Astrocyte of the hippocampus (primary cell): ENCODE measurements at places on chromosomes 2 and 18.

GRCh38 chr2:241496904-241497877 is 11.2 kb downstream of the STK25 start:
- no peak for DNase-seq

DNA sequence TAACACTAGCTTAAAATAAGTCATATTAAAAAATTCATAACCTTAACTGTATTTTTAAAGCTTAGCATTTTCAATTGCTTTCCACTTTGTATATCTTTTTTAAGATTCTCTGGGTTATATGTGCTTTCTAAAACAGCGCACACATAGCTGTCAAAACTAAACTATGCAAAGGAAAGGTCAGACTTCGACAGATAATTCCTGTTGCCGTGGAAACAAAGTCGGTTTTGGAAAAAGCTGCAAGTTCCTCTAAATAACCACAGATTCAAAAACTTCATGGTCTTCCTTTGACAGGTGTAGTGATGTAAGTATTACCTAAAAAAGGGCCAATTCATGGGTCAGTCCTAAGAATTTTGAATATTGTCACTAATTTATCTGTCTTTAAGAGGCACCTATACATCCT is 249.6 kb upstream of the TFPI start:
- no peak for DNase-seq

DNA sequence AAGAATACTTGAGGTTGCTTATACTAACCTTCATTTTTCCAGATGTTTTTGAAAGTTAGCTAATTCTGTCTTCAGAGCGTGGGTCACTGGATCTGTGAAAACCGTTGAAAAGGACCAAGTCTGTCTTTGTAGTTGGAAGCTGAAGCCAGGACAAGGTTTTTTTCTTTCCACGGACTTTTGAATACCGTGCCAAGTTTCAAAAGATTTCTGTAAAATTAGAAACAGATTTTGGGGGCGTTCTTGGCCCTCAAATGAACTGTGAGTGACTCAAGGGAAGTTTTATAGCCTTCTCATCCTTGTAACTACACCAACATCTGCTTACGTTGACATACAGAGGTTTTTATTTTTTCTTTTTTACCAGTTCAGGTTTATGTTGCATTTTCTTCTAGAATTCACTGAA is at the start of gene FAP:
FAP (minus strand) TSS at position 152 of the 400 bp plus-strand sequence; CDS start at position 34, 118 bp downstream.
- peak; percentile 58 for DNase-seq

DNA sequence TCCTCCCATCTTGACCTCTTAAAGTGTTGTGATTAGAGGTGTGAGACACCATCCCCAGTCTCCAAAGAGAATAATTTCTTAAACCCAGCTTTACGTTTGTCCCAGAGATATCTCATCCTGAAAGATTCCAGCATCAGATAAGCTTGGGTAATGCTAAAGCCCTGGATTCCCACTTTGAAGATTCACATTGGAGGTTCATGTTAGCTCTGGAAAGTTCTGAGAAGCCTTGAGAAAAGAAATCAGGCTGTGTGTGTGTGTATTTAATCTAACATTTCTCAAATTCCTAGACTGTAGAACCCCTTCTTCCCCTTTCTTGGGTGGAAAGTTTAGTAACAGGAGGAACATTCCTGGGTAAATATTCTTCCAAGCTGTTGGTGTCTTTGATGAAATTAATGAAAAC is 18.0 kb downstream of the ZNF532 start:
- peak; percentile 44 for DNase-seq

DNA sequence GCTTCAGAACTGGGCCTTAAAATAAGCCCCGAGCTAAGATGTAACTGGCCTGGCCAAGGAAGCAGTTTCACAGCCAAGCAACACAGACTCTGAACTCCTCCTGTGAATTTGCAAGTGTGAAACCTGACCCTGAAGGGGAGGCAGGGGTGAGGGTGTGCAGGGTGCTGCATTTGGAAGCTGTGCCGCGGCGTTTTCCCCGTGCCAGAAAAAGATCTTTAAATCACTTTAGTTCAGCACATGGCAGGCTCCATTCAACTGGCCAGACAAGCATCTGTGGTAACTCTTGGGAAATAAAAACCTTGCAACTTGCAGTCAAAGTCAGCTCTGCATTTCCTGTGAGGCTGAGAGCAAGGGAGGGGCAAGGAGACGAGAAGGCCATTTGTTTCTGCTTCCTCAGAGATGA is 209.3 kb upstream of the SOX11 start:
- peak; percentile 48 for DNase-seq

DNA sequence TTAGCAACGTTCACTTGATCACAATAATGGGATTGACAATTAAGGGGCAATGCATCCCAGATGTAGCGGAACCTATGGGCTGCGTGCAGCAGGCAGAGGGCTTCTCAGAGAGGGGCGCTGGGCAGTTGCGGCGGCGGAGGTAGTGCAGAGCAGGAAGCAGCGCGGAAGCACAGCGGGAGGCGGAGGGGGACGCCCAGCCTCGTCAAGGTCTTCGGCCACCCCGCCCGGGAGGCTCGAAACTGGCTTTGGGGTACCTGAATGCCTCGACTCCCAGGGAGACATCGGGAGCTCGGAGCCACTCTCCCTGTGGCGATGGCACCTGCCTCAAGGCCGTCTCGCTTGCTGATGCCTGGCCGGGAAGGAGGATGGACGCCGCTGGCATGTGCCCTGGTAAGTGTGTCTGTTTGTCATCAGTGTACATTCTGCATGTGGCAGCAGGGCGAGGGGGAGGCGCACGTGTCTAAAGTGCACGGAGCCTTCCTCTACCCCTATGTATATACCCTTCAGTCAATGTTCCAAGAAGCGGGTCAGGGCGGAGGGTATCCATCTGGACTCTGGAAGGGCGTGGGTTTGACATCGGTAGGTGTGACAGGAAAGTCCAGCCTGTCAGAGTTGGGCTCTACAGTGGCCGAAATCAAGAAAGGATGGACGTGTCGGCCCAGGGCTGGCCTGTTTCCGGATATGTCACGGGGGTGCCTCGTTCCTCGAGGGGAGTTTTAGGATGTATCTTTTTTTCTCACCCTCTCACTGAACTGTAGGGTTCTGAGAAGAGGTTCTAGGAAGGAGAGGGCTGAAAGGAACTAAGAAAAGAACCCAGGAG is 7.5 kb upstream of the SP9 start:
- DNase-seq = peak; percentile 18

GRCh38 chr2:218655751-218656150 is 3.7 kb downstream of the ZNF142 start:
- DNase-seq = no peak

- DNase-seq = no peak
Measured at GRCh38 chr18:29034113-29034856, 857.4 kb upstream of the CDH2 start.

- DNase-seq = no peak
Measured at GRCh38 chr2:42074661-42075060, 26.8 kb downstream of the PKDCC start.

GRCh38 chr2:228039752-228040534 is 141.5 kb downstream of the SPHKAP start:
- peak; percentile 18 for DNase-seq

GRCh38 chr2:166700079-166700478 is 188.2 kb upstream of the XIRP2 start:
- DNase-seq = peak; percentile 8

DNA sequence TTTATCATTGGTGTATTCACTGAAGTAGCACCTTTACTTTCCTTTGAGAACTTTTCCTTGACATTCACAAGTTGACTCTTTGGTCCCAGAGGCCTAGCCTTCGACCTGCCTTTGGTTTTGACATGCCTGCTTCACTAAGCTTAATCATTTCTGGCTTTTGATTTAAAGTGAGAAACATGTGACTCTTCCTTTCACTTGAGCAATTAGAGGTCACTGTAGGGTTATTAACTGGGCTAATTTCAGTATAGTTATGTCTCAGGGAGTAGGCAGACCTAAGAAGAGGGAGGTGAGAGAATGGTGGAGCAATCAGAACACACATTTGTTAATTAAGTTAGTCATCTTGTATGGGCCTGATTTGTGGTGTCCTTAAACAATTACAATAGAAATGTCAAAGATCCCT is 1040.7 kb upstream of the SLC39A10 start:
- DNase-seq = no peak

DNA sequence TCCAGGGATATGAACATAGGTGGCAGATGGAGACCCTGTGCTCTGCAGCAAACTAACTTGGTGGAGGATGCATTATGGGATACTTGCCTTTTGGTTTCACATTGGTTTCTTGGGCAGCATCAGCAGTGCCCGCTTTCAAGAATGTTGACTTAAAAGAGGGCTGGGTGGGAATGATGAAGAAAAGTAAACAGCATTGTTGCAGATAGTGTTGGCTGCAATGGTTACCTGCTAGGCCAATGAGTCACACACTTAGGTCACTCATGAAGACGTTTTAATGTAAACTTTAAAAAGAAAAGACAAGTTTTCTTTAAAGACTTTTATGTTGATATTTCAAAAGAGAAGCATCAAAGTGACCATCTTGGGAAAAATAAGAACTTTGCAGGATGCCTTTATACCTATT is 26.1 kb upstream of the FAM237A start:
- DNase-seq = peak; percentile 11

DNA sequence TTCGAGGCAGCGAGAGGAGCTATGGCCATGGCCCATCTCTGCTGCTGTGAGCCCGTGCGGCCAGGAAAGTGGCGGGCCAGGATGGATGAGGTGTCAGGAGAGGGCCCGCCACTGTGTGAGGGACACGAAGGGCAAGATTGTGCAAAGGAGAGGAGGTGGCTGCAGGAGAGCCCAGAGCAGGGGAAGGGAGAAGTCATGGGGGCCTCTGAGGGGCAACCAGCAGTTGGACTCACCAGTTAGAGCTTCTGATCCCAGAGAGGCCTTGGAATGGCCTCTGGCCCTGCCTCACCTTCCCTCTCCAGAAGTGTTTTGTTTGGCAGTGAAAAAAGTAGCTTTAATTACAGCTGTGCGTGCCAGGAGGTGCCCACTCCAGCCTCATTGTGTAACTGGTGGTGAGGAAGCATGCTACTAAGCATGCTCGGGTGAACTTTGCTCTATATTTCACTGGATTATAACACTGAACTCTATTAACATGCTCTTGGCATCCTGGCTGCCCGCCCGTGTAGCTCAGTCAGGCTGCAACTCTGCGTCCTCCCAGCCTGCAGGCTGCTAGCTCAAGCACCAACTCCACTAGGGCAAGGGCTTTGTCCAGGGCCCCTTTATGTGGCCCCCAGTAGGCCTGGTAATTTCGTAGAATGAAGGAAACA is 34.2 kb downstream of the IMPA2 start:
- peak; percentile 84 for DNase-seq

GRCh38 chr2:145800151-145801091 is 1280.5 kb upstream of the ZEB2 start:
- DNase-seq = peak; percentile 46

DNA sequence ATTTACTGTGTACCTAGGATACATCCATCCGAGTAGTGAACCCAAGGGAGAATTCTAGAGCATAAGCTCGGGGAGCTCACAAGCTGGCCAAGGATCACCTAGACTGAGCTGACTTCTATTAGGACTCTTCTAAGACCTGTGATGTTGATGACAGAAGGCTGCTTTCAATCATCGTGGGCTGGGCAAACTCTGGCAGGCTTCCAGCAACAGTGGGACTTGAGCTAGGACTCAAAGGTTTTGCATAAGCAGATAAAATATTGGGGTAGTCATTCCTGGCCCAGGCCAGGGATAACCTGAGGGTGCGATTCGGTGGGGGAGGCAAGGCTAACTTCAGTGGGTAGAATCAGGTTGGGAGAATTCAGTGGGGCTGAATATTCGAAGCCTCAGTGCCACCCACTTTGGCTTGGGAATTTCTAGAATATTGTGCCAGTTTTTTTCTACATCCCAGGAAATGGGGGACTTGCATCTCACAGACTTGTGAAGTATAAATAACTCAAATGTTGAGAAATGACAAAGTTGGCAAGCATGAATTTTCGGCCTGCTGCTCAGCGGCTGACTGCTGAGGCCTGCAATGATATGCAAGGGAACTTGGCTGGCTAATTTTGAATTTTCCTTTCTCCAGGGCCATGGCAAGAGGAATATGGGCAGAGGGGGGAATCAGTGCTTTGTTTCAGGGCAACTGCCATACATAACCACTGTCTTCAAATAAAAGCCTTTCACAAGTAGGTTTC is 274.3 kb downstream of the PRKCE start:
- DNase-seq = no peak

- peak; percentile 20 for DNase-seq
Measured at GRCh38 chr2:231007286-231008098, 11.6 kb downstream of the SPATA3 start.

- peak; percentile 95 for DNase-seq
Measured at GRCh38 chr2:20635675-20636584, 15.0 kb downstream of the HS1BP3 start.

- no peak for DNase-seq
Measured at GRCh38 chr2:70454936-70455544, 98.6 kb downstream of the TGFA start.

DNA sequence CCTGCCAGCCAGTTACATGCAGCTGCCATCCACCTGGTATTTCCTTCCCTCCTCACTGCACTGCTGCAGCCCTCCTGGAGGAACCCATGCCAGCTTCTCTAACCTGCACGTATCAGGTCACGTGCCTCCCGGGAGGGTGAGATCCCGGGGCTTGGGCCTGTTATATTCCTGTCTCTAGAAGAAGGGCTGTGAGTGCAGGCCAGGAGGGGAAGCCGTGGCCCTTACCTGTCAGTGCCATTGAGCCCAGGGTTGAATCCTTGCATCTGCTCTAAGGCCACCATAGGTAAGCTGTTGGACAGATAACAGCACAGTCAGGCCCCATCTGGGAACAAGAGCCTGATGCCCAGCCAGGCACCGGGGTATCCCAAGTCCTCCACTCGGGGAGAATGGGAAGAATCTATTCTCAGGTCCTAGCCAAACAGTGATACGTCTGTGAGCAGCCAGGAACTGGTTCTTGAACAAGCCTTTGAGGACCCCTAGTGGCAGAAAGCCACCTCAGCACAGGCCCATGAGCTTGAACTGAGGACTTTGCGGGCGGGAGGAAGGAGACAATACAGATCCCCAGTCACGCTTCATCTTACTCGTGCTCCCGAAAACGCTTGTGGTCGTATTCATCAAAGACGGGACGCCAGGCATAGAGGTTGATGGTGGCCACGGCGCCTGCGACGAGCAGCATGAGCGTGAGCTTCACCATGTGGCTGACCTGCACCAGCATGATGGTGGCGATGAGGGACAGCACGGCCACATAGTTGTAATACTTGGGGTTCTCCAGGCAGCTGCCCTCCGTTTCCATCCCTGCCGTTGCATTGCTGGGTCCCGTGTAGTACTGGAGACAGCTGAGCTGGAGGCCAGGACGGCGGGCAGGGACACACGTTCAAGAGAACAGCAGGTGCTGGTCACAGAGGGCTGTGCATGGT is 34.4 kb downstream of the CENPO start:
- peak; percentile 92 for DNase-seq

DNA sequence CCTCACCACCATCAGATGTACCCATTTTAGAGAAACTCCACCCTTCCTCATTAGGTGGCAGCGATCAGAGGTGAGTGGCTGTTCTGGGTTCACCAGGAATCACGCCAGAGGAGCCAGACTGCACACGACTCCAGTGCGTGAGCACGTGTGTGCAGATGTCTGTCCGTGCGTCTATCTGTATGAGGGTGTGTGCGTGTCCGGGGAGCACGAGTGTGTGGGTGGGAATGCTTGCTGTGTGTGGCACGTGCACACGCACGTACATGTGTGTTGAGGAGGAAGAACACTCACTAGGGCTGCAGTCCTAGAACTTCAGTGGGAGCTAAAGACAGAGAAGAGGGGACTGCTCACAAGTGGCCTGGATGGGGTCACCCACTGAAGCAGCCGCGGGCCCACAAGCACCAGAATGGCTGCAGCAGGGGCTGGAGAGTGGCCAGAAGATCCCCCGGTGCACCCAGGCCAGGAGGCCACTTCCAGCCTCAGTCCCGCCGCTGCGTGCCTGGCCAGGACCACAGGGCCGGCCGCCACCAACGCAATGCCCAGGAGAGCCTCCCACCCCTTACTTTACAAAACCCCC is 13.9 kb downstream of the HDAC4 start:
- DNase-seq = no peak

- DNase-seq = no peak
Measured at GRCh38 chr2:187875261-187876141, 321.3 kb upstream of the TFPI start.

GRCh38 chr2:189217541-189217940 is 38.0 kb upstream of the COL5A2 start:
- DNase-seq = peak; percentile 42
